ENCODE measurements at places on chromosomes 4 and X.
A peak's percentile ranks its signal among the peaks of the same experiment; 100 is the strongest.

GRCh38 chr4:166482758-166483157 is 609.7 kb downstream of the TLL1 start:
- DNase-seq = no peak

DNA sequence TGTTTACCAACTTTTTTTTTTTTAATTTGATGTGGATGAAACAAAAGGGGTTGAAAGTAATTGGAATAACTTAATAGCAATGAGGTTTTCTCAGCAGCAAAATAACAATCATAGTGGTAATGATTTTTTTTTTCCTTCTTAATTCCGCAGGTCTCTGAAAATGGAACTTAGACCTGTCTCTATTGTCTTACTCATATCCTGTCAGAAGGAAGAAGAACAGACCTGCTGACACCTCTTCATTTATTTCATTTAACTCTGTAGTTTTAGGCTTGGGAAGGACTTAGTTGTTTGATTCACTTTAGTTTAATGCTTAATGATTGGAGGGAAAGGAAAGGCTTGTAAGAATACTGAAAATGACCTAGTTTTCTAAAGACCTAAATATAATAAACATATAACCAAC is 9.0 kb downstream of the PCDH18 start:
- no peak for DNase-seq

DNA sequence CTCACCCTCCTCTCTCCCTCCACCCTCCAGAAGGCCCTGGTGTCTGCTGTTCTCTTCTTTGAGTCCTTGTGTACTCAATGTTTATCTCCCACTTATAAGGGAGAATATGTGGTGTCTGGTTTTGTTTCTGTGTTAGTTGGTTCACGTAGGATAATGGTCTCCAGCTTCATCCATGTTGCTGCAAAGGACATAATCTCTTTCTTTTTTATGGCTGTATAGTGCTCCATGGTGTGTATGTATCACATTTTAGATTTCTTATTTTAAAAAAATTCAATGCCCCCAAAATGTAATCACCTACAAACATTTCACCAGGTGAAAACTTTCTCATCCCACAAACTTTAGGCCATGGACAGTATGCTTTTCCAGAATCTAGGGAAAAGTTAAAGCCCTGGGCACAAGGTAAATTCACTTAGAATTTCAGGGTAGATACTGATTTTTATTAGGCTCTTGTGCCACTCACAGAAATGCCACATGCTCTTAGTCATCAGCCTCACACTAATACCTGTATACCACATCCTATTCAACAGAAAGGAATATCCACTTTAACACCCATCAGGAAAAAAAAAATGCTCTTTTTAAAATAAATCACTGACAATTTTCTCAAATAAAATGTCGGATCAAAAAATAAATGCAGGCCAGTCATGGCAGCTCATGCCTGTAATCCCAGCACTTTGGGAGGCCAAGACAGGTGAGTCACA is 104.8 kb upstream of the ENPP6 start:
- no peak for DNase-seq

GRCh38 chr4:54586320-54586955 is 71.3 kb upstream of the KIT start:
- DNase-seq = no peak

GRCh38 chr4:95701500-95702170 is 138.3 kb upstream of the PDHA2 start:
- DNase-seq = no peak

DNA sequence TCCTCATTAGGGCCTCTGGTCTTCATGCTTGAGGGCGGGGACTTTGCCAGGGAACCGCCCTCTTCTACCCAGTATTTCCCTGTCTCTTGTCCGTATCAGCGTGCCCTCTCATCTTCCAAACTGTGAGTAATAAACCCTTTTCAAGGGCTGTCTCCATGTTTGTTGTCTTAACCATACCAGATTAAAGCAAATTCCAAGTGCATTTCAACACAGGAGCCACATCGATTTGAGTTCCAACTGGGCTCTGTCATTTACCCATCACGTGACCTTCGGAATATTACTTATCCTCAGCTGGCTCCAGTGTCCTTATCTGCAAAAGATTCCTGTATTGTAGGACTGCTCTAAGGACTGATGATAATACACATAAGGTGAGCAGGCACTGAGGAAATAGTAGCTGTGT is 6.4 kb upstream of the PHEX start:
- no peak for DNase-seq

DNA sequence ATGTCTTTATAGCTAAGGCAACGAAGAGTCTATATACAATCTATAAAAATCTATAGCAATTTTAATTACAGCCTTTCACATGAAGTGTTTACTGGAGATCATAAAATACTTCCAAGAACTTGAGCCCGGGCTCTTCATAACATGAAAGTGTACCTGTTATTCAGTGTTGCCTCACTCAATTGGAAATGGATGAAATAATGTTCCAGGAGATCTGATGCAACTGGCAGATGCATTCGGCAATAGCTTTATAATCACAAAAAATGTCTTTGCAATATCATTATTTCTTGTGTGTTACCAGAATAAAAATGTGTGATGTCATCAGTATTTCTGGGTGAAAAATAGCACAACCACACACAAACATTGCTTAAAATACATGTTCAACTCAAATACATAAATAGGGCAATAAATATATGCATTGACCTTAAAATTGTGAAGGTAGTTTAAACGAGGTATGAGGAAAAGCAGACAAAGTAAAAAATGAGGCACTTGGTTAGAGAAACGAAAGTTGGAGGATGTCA is 1266.8 kb upstream of the PCDH7 start:
- DNase-seq = no peak

GRCh38 chrX:42955349-42955748 is 177.4 kb upstream of the PPP1R2C start:
- no peak for DNase-seq

DNA sequence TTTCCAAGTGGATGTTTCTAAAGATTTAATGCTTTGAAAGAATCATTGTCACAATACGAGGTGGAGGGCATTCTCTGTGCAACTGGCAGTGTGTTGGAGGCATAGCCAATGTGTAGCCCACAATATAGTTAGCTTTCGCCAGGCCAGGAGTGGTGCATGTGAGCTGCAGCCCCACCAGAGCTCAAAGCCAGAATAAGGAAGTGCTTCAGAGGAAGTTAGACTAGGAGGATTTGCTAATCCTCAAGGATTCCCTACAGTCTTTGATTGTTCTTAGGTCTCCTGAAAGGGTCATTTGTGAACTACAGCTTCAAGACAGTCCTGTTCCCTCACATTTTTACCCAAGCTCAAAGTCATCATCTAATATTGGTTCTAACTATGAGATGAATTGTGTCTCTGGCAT is 16.4 kb downstream of the TRPC5OS start:
- DNase-seq = no peak

DNA sequence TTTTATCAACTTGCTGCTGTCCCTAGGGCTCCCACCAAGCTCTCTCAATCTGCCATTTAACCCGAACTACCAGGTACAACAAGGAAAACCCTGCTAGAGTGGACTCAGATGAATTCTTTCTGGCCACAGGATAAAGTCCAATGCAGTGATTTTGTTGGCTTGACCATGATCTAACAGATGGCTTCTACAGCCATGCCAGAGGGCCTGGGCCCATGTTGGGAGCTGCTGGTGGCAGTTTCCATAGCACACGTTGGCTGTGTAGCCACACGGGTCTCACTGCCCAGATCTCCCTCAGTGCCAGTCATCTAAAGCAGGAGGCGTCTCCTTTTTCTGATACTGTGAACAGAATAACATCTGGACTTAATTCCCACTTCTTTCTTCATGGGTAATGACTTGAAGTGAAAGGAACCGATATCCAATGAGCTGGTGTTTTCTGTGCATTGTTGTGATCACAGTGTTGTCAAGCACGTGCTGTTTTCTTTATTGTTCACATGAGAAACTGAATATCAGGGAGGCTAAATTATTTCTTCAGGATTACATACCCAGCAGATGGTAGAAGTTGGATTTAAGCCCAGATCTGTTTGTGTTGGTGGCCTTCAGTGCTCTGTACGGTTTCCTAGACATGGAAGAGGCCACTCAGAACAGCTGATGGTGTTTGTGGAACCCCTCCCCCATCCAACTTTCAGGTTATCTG is 85.2 kb upstream of the CLCN4 start:
- no peak for DNase-seq

DNA sequence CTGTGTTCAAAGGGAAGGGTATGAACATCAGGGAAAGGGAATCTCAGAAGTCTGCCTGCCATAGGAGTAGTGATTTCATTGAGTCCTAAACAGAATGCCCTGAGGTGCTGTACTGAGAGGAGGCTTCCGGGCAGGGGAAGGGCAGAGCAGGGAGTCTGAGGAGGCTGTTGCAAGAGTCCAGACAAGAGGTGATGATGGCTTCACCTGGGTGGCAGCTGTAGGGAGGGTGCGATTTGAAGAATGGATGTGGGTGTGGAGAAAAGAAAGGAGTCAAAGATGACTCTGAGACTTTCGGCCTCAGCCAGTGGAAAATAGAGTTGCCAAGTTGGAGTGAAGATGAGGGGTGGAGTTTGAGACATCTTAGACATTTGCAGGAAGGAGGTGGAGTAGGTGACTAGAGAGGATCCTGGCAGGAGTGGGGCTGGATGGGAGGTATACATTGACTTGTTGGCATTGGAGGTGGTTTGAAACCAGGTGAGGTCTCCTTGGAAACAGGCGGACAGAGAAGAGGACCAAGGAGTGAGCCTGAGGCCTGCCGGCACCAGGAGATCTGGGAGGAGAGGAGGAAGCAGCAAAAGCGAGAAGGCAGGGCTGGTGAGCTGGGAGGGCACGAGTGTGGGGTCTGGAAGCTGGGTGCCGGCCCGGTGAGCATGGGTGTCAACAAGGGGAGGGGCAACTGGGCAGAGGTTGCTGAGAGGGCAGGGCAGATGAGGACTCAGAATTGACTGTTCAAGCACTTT is 24.2 kb downstream of the TBC1D14 start:
- no peak for DNase-seq

- DNase-seq = no peak
Measured at GRCh38 chrX:150063674-150064073, 125.4 kb upstream of the EOLA2 start.

DNA sequence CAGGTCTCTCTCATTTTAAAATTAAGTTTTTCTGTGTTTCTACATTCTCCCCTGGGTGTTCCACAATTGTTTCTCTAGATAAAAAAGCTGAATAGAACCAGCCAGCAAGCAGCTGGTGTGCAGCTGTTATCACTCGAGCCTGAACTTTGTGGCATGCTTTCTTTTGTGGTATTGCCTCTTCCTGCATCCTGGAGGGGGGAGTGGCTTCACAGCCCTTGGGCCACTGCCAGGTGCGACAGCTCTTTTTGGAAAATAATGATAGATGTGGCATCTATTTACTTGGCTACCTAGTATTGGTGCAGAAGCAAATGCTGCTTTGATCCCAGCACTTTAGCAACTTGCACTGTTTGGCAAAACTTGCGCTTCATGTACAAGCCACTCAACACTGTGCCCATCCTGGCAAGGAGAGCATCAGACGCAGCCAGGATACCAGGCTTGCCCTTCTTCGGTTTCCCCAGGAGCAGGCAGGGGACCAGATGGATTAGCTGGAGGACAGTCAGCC is 69.4 kb downstream of the HMGB2 start:
- DNase-seq = no peak

GRCh38 chr4:52838729-52839586 is 23.2 kb upstream of the RASL11B start:
- DNase-seq = no peak

GRCh38 chrX:123731987-123732669 is 724 bp downstream of the THOC2 start:
- DNase-seq = peak; percentile 8

- no peak for DNase-seq
Measured at GRCh38 chrX:30851449-30851848, 37.6 kb downstream of the TAB3 start.

DNA sequence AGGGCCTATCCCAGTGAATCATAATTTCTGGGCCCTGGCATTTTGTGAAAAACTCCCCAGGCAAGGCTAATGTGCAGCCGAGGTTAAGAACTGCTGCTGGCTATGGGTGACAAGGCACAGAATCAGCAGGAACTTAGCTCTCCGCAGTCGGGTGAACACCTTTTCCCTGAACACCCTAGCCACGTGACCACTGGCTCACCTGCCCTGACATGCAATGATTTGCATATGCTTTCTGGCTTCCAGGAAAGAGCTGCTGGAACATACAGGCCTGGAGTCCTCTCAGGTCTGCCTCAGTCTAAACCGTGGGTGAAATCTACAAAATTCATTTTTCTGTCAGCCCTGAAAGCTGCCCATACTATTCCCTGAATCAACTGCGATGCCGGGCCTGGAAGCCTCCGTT is 56.6 kb downstream of the ZNF827 start:
- no peak for DNase-seq

DNA sequence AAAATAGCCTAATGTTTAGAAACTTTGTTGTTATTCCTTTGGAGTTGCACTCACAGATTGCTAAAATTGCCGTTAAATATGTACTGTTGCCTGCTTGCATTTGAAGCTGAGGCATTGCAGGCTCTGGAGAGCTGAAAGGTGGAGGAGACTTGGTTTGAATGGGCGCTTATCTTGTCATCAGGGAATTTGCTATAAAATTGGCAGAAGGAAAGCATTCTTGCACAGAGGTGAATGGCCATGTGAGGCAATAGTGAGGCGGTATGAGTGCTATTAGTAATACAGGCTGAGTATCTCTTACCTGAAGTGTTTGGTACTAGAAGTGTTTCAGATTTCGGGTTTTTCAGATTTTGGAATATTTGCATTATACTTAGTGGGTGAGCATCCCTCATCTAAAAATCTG is 41.3 kb downstream of the TRAPPC11 start:
- no peak for DNase-seq

DNA sequence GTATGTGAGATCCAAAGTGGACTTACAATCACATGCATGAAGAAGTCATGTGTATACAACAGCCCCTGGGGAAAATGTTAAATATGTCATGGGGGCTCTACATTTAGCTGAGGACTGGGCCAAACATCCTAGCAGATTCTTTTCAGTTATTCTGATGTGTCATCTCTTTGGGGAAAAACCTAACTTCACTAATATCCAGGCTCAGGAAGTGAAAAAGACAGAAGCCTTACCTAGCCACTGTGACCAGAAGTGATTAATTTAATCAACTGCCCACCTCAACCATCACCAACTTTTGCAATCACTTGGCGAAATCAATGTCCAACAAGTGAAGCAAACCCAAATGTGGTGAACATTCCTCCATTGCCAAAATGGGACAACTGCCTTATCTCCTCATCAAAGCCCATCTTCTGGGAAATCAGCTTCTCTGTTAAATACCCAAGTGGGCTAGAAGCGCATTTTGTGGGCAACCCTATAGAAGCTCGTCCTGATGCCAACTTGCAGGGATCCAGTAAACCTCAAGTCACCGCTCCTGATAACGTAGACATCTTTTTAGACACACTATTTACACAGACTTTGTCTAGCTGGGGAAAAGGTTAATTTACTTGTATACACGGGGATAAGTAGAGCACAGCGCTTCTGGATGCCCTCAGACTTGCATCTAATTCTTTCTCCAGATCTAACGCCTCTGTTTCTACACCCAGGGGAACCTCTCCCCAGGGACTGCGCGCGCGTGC is 1.4 kb upstream of the HHIP start:
- DNase-seq = no peak

DNA sequence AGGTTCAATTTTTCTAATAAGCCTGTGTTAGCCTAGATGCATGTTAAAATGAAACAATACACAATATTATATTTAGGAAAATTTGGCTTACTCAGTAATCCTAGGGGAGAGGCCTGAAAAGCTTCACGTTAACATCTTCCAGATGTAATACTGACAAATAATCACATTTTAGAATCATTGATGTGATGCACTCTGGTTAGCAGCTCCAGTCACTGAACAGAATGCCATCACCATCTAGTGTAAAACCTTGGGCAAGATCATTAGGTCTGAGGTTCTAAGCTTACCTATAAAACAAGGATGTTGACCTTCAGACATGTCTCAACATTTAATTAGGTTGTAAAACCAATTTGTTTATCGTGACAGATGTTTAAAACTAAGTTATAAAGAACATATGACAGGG is 1704.8 kb downstream of the STIM2 start:
- no peak for DNase-seq
